ENCODE measurements at places on chromosomes 6 and 20.

GRCh38 chr6:136066005-136066404 lies 184.1 kb downstream of the MTFR2 start:
- no peak for DNase-seq

- no peak for DNase-seq
Observed at GRCh38 chr6:35605600-35605999, 83.1 kb downstream of the FKBP5 start.

DNA sequence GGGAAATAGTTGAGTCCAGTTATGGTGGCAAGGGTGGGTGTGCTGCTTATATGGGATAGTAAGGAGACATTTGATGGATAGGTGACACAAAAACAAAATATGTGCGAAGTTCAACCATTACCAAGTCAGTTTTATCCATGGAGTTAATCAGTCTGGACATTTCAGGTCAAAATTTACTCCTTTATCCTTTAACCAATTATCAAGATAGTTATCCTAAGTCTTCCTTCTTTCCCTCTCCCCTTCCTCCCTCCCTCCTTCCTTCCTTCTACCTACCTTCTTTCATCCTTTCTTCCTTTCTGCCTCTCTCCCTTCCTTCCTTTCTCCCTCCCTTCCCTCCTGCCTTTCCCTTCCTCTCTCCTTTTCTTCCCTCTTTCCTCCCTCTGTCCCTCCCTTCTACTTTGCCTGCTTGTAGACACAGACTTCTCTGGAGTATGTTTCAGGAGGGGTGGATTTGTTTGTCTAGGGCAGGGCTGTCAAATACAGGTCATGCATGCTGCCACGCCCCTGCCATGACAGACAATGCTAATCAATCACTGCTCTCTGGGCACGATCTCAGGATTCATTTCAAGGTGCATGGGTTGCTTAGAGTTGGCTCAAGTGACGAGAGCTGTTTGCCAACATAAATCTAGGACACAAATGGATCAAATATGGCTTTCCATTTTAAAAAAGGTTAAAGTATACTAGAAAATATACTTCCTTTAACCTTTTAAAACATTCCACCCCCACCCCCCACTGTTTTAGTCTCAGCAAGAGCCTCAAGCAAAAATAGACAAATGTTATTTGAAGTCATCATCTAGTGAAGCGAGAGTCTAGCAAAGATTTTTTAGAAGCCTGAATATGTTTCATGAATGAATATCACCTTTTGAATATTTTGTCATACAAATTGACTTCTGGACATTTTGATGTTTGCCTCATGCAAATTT lies 281.6 kb upstream of the CITED2 start:
- no peak for DNase-seq

DNA sequence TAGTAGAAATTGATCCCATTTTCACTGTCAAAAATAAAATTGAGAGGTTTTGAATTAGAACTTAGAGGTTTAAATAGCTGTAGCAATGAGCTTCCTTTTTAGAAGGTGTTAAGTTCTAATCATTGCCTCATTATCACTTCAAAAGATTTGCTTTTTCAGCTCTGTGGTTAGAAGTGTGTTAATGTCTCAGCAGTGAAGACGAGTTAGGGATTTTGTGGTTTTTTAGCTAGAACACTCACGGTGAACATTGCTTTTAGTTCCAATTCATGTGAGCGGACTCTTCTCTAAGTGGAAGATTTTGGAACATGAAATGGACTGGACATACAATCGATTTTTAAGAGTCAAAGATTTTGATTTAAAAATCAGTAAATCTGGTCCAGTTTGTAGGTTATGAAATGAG lies 12.7 kb upstream of the IFNGR1 start:
- no peak for DNase-seq

GRCh38 chr6:1203546-1203945 lies 108.4 kb upstream of the FOXQ1 start:
- no peak for DNase-seq

DNA sequence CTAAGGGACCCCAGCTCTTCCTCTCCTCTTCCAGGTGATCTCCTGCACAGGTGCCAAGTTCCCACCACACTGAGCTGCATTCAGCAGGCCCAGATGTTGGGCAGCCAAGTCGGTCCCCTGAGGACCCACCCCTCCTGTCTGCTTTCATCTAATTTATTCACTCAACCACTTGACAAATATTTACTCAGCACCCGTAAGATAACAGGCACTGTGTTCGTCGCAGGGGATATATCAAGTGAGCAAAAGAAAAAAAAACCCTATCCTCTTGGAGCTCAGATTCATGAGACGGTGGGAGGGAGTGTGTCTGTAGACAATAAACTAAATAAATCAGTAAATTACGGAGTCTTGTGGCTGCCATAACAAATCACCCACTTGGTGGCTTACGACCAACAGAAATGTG lies 143.6 kb downstream of the MRPL14 start:
- no peak for DNase-seq

GRCh38 chr20:12177657-12178293 lies 260.1 kb downstream of the BTBD3 start:
- DNase-seq, result no peak

- DNase-seq, result no peak
Observed at GRCh38 chr6:3549314-3549940, 92.6 kb upstream of the SLC22A23 start.

GRCh38 chr6:43502666-43503065 lies 7.5 kb downstream of the LRRC73 start:
- no peak for DNase-seq

- DNase-seq, result no peak
Observed at GRCh38 chr6:83574783-83575182, 62.4 kb downstream of the PRSS35 start.

GRCh38 chr20:57928181-57928967 lies 218.6 kb upstream of the PMEPA1 start:
- no peak for DNase-seq
